ENCODE measurements at places on chromosomes 2 and 18.

GRCh38 chr2:190149908-190150307, 87.4 kb upstream of the MSTN start:
- no peak for DNase-seq

DNA sequence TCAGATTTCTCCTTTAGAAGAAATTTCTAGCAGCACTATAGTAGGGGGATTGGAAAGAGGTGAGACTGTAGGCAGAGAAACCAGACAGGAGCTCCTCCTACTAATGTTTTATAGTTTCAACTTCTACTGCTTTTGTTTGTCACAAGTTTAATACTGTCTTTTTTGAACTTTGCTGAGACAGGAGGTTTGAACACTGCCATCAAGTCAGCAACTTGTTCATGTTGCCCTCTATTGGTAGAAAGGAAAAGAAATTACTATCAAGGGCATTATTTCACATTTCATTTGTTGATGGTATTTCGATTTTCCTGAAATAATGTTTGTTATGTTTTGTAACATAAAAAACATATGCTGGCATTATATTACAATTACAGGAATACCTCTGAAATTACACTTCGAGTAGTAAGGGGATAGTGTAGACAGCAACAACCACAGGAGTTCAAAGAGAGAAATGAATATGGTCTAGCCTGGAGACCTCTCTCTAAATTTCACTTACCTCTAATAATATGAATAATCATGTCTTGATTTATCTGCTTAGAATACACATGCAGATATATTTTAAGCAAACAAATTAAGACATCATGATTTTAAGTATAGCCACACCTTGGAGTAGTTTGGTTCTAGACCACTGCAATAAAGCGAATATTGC, 12.4 kb upstream of the CCDC88A start:
- peak; percentile 44 for DNase-seq

DNA sequence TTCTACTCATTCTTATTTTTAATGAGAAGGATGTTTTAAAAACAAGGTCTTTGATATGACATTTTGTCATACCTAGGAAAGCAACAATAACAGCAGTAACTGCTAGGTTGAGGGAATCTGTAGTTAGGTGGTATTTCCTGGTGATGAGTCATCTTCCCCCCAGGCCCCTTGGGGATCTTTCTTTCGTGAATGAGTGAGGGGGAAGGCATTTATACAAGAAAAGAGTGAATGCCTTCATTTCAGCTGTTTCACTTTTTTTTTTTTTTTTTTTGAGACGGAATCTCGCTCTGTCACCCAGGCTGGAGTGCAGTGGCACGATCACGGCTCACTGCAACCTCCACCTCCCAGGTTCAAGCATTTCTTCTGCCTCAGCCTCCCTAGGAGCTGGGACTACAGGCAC, 108.6 kb downstream of the MAP4K4 start:
- DNase-seq, result peak; percentile 53

DNA sequence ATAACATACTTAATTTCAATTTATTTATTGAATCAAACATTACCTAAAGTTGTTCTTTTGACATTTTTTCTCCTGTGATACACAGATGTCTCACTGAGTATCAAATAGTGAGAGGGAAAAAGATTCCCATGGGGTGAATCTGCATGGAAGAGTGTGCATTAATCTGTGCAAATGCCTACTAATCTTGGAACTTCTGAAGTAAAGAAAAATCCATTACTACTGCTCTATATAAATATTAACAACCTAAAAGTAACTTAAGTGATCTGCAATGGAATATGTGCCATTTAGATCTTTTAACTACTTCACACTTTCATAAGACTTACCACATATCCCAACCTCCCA, 125.5 kb downstream of the PLCL1 start:
- DNase-seq, result no peak

DNA sequence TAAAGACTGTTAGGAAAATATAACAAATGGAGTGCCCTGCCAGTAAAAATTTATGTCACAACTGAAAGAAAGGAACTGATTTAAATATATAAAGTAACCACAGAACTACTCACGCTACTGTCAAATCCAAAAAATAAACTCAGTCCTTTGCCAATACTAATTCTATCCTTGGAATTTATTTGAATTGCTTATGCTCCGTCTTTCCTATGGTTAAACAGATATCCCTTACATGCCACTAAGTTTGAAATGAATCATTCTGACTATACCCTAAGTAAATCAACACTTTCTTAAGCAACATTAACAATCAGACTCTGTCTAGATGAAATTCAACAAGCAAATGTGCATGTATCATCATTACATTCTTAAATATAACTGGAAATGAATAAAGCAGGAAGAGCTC, 9.8 kb downstream of the HNRNPLL start:
- DNase-seq, result no peak

DNA sequence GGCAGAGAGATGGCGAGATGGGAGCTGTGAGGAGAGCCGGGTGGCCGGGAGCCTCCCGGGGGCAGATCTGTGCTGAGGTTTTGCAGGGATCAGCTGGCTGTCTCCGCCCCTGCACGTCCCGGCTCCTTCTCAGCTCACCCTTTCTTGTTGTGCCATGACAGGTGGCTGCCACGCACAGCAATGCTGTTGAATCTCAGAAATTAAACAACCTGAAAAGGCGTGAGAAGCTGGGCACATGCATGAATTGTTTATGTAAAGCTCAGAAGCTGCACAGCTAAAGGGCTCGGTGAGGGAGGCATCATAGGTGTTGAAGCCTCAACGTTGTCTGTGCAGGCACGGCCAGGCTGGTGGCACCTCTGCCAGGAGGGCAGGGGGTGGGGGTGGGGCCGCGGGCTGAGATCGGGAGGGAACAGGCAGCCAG, 858 bp upstream of the RTP5 start:
- DNase-seq, result no peak

DNA sequence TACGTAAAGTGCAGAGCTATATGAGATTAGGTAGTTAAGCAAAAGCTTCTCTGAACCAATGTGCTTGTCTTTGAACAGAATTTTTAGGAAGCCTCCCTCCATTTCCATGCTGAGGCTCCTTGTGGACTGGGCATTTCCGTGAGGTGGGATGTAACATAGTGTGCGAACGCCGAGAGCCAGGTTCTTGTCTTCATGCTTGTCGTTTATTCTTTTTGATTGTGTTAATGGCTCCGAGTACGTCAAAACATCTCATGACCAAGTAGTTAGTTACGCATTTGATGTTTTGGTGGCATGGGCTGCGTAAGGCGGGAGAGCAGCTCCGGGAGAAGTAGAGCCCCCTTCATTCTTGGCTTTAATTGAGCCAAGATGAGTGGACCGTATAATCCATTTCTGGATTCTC, 32.9 kb downstream of the DGKD start:
- no peak for DNase-seq

GRCh38 chr2:101609433-101609832, 88.1 kb upstream of the MAP4K4 start:
- no peak for DNase-seq

- no peak for DNase-seq
Measured at GRCh38 chr2:236904389-236905263, 181.1 kb upstream of the COPS8 start.

- peak; percentile 37 for DNase-seq
Measured at GRCh38 chr18:70464343-70465114, 175.7 kb downstream of the SOCS6 start.

GRCh38 chr2:120613742-120614571, 121.7 kb upstream of the GLI2 start:
- peak; percentile 69 for DNase-seq

DNA sequence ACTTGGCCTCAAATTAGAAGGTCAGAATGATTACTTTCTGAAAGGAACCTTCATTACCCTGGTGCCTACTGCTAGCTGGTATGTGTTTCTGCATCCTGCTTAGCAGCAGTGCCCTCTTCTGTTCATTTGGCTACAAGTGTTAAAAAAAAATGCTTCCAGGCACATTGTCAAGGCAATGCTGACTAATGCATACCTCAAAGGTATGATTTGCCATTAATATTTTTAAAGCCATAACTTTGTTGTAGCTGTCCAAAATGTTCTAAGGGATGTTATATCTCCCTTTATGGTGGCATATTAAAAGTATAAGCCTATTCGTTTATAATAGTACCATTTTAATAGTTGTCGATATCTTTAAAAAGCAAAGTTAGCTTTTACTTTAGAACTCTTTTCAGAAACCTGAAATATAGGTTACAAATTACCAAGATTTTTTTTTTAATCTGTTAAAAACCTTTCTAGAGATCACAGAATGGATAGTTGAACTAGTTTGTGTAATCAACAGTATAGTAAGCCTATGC, 52.0 kb upstream of the FAM171B start:
- peak; percentile 68 for DNase-seq

Measured in fibroblast of the conjunctiva (primary cell).